ENCODE measurements at places on chromosomes 12 and 14. TPM values are rescaled to one million over a fixed set of nuclear protein-coding genes. Genes with fewer than 3 reads are reported as not detected.

DNA sequence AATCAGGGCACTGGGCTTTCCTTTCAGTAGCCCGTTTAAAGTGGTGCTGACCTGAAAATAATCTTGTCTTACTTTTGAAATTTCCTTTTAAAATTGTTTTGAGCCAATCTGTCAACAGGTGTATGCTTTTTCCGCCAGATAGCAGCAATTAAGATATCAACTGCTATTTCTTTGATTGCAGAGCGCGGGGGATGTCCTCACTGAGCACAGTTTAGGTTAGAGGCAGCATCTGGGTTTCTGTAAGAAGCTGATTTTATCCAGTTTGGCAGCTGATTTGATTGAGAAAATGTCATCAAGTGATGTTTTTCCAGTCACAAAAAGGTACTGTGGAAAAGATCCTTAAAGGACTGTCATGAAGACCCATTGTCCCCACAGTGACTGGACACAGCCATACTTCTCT is 371.8 kb downstream of the ADAMTS20 start:
- no peak overlapping the region for H3K4me3 ChIP-seq
- H3K36me3 ChIP-seq = no peaks in the 10 kb centered on the region
- no peaks in the 10 kb centered on the region for H3K27me3 ChIP-seq
- no peak for DNase-seq
- no peaks in the 10 kb centered on the region for H3K4me1 ChIP-seq

- no peak overlapping the region for H3K4me3 ChIP-seq
- no peaks in the 10 kb centered on the region for H3K4me1 ChIP-seq
- DNase-seq = no peak
- no peak overlapping the region for H3K27ac ChIP-seq
These were observed 263.0 kb upstream of the G2E3 start for GRCh38 chr14:30295980-30296379.

DNA sequence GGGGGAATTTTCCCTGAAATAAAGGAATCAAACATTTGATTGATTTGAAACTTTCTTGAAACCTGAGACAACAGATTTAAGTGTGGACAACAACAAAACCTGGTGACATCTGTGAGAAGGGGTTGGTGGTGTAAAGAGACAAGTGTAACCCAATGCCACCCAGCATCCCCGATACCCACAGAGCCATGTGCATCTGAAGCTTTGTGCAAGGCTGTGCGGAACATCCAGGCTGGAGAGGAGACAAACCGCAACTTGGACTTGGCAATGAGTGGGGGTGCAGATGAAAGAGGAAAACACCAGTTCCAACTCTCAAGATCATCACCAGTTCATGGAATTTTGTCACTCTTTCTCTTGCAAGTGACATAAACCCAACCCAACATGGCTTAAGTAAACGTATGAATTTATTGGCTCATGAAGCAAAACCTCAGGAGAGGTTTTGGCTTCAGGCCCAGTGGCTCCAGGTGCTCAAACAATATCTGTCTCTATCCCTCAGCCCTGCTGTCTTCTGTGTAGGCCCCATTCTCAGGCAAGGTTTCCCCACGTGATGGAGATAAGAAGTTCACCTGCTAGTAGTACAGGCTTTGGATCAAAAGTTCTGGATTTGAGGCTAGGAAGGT is 55.2 kb upstream of the NTF3 start:
- H3K4me1 ChIP-seq = no peaks in the 10 kb centered on the region
- H3K36me3 ChIP-seq = no peaks in the 10 kb centered on the region
- DNase-seq = no peak
- H3K27me3 ChIP-seq = no peaks in the 10 kb centered on the region
- H3K27ac ChIP-seq = no peak overlapping the region

- DNase-seq = no peak
- no peaks in the 10 kb centered on the region for H3K4me1 ChIP-seq
- H3K36me3 ChIP-seq = no peaks in the 10 kb centered on the region
- H3K27ac ChIP-seq = no peak overlapping the region
- H3K4me3 ChIP-seq = no peak overlapping the region
- no peaks in the 10 kb centered on the region for H3K27me3 ChIP-seq
These were observed 1.4 kb downstream of the SYT10 start for GRCh38 chr12:33438025-33438772.

DNA sequence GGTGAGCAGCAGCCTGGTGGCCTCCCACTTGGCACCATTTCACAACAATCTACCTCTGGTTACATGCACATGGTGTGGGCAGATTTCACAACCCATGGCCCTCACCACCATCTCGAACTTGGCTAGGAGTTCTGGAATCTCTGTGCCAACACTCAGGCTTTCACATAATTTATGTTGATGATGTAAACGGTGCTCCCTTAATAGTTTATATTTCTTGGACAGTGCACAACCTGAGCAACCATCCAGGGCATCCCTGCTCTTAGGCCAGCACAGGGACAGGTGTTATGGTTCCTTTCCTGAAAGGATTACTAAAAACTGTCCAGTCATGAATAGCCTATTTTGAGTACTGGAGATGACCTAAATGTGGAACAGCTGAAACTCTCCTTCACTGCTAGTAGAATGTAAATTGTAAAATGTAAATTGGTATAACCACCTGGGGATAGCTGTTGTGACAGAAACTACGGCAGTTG is 28.6 kb downstream of the ABCB9 start:
- peaks cover 13% of the 10 kb centered on the region for H3K4me1 ChIP-seq
- H3K27ac ChIP-seq = no peak overlapping the region
- no peak for DNase-seq

GRCh38 chr12:111099186-111099585 is 178.8 kb upstream of the MYL2 start:
- H3K27me3 ChIP-seq = peaks cover 1% of the 10 kb centered on the region
- no peaks in the 10 kb centered on the region for H3K36me3 ChIP-seq
- H3K4me3 ChIP-seq = no peak overlapping the region
- DNase-seq = no peak

DNA sequence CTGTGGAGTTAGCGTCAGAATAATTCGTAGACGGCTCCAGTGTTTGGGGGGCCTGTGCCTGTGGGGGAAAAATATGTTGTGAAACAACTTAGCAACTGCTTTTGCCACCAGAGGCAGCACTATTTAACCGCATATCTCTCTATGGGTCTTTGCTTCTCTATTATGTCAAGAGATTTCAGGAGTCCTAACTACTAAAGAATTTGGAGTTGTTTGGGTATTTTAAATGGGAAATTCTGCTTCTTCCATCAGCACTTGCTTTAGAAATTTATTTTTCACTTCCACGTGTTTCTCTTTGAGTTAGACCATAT is 594 bp upstream of the CLEC14A start:
- no peaks in the 10 kb centered on the region for H3K27me3 ChIP-seq
- no peaks in the 10 kb centered on the region for H3K36me3 ChIP-seq
- no peak overlapping the region for H3K27ac ChIP-seq

- DNase-seq = no peak
- no peaks in the 10 kb centered on the region for H3K27me3 ChIP-seq
These were observed 9.5 kb downstream of the CDKN1B start for GRCh38 chr12:12726555-12727093.

DNA sequence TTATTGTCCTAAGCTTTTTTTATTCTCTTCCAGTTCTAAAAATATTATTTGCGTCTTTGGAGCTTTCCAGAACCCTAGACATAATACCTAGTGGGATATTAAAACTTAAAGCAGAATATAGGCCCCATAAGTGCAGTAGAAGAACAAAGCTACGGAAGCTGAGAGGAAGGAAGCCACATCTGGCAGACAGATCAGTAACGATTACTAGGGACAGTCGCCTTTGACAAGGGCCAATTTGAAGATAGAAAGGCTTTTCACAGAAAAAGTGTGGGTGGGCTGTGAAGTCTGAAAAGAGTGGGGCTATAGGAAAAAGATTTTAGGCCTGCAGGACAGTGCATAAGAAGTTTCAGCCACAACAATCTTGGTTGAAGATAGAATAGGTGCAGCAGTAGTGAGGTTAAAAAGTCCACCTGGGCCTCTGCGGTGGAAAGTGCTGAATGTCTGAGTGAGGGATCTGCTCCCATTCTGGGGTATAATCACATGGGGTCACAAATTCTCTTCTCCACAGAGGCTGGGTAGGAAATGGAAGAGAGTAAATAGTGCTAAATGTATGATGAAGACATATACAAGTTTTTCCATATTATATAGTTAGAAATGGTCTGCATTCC is 114.5 kb downstream of the CMAS start:
- no peaks in the 10 kb centered on the region for H3K27me3 ChIP-seq
- H3K36me3 ChIP-seq = no peaks in the 10 kb centered on the region
- no peak overlapping the region for H3K27ac ChIP-seq
- DNase-seq = no peak
- no peaks in the 10 kb centered on the region for H3K4me1 ChIP-seq
- no peak overlapping the region for H3K4me3 ChIP-seq

GRCh38 chr12:87085286-87085685 is 829.1 kb upstream of the MGAT4C start:
- DNase-seq = no peak
- no peaks in the 10 kb centered on the region for H3K36me3 ChIP-seq
- H3K4me1 ChIP-seq = no peaks in the 10 kb centered on the region
- H3K27ac ChIP-seq = no peak overlapping the region
- no peak overlapping the region for H3K4me3 ChIP-seq

GRCh38 chr12:124482567-124482893 is 84.9 kb downstream of the NCOR2 start:
- no peak for DNase-seq
- peaks cover 33% of the 10 kb centered on the region for H3K4me1 ChIP-seq

- H3K27ac ChIP-seq = no peak overlapping the region
- H3K27me3 ChIP-seq = no peaks in the 10 kb centered on the region
These were observed 84.0 kb downstream of the PPP2R5C start for GRCh38 chr14:101845496-101845895.

Gene KCNH3
- total RNA-seq = 0.13 TPM

Gene BDKRB2
- not detected for total RNA-seq

Gene HNRNPC
- total RNA-seq = 1,099 TPM

Gene SLC17A8
- total RNA-seq = 0.10 TPM

Gene LIN7A
- total RNA-seq = 31.9 TPM

Gene NEUROD4
- not detected for total RNA-seq

Gene DIO2
- total RNA-seq = not detected

Gene TMEM116
- 14.0 TPM for total RNA-seq

Gene EML1
- total RNA-seq = 1.3 TPM

Gene SLC10A1
- not detected for total RNA-seq

Gene TMED8
- total RNA-seq = 11.7 TPM

Measured in HepG2 (cell line).